C1 segment of cervical spinal cord (tissue), 14 donors: ENCODE measurements at places on chromosomes 13 and 19.
A peak's percentile ranks its signal among the peaks of the same experiment; 100 is the strongest.

- DNase-seq: no peak
Observed at GRCh38 chr13:27619728-27620376, 477 bp downstream of the LNX2 start.

- DNase-seq: no peak
Observed at GRCh38 chr13:37766502-37766901, 103.1 kb downstream of the TRPC4 start.

DNA sequence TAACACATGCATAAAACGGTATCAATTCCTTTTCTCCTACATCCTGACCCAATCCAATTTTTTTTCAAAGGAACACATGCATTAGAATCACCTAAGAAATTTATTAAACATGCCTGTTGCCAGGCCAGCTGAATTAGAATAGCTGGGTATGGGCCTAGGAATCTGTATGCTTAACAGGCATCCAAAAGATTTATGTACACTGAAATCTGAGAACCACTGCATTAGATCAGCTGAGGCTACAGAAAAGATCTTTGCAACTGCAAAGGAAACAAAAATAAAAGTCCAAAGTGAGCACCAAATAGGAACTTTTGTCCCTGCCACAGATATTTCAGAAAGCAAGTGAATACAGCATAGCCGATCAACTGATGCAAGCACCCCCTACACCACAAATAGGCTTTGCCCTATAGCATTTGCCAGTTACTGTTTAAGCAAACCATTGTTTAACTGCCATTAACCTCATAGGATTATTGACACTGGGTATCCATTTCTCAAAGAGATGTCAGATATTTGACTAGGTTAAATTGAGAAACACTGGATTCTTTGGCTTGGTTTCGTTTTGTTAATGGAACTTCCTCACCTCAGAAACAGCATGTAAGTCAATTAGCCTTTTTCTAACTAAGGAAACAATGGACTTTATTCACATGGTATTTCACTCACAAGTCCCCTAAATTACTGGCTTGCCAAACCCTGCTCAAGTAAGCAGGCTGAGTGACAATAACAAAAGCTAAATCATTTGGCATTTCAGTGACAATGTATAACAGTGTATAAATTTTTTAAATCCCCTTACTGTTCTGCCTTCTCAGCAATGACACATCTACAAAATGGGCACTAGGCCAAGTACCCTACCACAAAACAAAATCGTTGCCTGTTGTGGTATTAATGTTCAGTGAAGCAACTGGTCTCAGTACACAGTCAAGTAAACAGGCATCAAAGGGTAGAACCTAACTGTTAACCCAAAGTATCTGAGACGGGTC, 67.8 kb downstream of the SUCLA2 start:
- DNase-seq: no peak

DNA sequence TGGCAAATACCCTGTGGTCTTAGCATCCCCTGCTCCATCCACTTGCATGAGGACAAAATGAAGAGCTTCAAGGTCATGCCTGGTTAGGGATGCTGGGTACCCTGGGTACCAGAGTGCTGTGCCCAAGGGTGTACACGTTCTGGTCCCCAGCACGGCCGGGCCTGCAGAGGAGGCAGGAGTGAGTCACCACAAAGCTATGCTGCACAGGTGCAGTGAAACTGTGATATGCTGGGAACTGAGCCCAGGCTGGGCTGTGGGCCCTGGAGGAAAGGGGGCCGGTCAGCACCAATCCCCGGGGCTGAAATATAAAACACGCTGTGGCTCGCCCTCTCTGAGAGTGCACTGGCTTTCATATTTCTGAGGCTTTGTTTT, 95.1 kb downstream of the TSHZ3 start:
- DNase-seq: no peak

- no peak for DNase-seq
Observed at GRCh38 chr13:69423844-69424243, 683.8 kb upstream of the ATXN8OS start.

GRCh38 chr19:5166262-5166661, 174.3 kb downstream of the PTPRS start:
- no peak for DNase-seq

- no peak for DNase-seq
Observed at GRCh38 chr19:38528931-38529330, 88.8 kb downstream of the MAP4K1 start.

DNA sequence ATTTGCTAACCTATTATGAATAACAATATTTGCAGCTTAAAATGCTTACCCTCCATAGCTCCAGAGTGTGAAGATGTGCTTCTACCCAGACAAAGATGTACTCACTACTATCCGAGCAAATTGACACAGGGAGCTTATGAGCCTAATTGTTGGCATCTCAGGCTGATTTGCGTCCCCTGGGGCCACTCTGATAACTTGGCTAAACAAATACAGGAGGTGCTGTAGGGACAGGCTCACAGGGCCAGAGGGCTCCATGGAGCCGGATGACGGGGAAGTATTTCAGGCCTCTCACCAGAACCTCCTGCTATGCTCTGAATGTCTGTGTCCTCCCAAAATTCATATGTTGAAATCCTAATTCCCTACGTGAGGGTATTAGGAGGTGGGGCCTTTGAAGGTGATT, 26.7 kb upstream of the C19orf12 start:
- DNase-seq: no peak

GRCh38 chr13:53018690-53019647, 9.6 kb upstream of the OLFM4 start:
- DNase-seq: no peak

DNA sequence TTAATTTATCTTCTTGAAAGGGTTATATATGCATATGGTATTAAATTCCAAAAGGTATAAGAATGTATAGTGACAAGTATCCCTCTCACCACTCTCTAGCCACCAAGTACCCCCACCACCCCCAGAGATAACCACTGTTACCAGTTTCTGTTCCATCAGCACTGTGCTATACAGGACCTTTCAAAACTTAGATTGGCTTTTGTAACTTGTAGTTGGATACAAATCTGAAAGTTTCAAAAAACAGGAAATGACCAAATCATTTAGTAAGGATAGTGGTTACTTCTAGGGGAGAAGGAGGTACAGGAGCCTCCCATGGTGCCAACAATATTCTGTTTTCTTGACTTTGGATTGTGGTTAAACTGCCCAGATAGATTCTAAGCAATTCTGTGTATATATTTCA, 56.7 kb downstream of the AKAP11 start:
- no peak for DNase-seq

DNA sequence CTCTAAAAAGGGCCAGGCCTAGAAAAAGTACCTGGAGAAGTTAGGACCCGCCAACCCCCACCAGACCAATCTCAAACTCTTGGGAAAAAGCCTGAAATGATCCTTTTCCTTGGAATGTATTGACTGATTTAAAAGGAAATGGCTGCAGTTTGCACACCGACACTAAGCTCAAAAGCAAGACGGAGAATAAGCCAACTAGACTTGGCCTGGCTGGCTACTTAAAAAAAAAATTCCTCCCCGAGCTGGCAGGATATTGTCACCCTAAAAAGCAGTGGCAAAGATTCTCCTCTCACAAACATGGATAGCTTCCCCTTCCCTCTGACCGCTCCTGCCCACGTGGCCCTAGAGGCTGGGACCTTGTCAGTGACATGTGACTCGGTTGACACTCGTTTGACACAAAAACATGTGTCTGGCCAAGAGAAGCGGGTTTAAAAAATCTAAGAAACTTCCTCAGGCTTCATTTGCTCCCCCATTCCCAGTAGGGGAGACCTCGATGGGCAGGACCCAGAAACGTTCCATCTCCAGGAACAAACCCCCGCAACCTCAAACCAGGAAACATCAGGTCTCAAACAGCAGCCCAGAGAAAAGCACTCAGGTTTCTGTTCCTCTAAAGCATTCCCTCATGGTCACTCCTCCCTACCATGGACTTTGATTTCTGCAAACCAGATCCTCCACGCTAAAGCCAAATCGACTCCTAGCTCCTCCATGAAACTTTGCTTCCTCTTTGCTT, 1.3 kb downstream of the RFX1 start:
- peak; percentile 21 for DNase-seq

DNA sequence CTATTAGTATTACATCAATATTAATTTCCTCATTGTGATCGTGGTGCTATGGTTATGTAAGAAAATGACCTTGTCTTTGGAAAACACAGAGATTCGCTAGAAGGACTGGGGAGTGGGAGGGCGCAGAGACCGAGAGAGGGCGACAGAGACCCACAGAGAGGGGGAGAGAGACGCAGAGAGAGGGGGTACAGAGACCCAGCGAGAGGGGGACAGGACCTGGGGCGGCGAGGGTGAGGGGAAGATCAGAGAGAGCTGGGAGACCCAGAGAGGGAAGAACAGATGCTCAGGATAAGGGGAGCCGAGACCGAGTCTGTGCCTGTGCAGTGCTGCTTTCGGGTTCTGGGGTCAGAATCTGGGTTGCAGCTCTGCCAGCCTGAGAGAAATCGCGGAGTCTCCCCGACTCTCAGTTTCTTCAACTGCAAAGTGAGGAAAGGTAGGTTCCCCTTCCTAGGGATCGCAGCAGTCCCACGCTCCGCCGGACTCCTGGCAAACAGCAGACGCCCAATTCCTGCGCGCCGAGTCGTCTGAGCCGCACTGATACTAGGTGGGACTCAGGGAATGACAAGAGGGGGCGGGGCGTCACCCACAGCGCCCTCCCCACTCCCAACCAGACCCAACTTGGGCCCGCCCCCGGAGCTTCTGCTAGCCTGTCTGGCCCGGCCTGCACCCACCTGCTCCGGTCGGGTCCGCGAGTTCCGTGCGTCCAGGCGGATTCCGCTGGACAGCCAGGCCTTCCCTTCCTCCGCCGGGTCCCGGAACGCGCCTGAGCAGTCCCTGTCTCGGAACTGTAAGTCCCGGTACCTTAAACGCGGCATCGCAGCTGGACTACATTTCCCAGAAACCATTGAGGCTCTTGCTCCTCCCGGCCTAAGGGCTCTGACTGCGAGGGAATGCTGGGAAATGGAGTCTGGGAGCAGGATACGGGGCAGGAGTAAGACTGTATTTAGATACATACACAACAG, 15.3 kb downstream of the IZUMO2 start:
- DNase-seq: peak; percentile 89

- peak; percentile 96 for DNase-seq
Observed at GRCh38 chr13:113448885-113449692, 4.2 kb downstream of the ADPRHL1 start.

DNA sequence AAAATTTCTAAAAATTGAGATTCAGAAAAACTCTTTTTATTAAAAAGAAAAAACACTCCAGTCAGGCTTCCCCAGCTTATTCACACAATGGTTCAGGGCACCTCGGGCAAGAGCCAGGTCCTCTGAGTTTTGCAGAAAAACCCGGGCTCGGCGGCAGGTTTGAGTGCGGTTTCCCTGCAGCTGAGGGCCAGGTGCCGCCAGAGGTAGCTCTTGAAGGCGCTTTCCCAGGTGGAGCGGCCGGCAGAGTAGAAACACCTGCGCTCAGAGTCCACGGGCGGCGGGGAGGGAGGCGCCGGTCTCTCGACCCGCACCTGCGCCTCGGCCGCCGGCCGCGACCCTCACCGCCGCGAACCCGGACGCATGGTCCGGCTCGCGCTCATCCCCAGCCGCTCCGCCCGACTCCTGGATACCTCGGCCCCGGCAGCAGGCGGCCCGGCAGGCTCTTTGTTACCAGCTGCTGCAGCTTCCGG, 444 bp downstream of the PROSER1 start:
- DNase-seq: no peak

DNA sequence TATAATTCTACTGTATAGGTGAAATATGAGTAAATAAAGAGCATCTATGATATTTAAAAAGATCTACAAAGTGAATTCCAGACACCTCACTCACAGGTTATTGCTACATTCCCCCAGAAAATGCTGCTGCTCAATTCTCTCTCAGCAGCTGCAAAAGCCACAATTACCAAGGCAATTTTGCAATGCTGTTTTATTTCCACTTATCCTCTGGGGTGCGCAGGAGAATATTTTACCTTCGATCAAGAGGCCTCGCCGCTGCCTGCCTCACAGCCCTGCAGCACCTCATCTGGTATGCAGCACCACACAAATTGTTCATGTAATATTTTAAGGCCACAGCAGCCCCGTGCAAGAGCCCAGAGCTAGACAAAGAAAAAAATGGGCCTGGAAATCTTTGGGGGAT, 333.2 kb downstream of the DNAJC15 start:
- DNase-seq: no peak

GRCh38 chr19:1956868-1957492, 16.0 kb downstream of the CSNK1G2 start:
- peak; percentile 84 for DNase-seq

GRCh38 chr19:44657211-44657921, 13.7 kb downstream of the PVR start:
- no peak for DNase-seq

GRCh38 chr19:13441810-13442512, 64.3 kb downstream of the CACNA1A start:
- peak; percentile 41 for DNase-seq

DNA sequence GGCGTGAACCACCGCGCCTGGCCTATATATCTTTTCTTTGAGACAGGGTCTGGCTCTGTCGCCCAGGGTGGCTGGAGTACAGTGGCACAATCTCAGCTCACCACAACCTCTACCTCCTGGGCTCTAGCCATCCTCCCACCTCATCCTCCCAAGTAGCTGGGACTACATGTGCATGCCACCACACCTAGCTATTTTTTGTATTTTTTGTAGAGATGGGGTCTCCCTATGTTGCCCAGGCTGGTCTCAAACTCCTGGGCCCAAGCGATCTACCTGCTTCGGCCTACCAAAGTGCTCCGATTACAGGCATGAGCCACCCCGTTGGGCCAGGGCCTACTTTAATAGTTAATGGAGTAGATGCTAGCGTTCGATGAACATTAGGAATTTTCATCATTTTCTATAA, 3.4 kb downstream of the TNPO2 start:
- DNase-seq: no peak

DNA sequence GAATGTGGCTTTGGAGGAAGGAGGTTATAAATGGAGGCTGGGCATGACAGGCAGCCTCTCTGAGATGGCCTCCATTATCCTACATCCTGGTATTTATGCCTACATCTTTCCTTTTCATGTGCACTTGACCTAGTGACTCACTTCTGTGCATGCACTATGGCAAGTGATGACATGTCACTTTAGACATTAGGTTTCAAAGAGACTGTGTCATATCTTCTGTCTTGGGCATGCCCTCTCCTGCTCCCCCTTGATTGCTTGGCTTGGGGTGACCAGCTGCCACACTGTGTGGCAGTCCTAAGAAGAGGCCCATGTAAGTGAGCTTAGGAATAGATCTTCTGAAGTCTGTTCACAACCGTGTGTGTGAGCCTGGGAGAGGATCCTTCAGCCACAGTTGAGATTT, 472.8 kb downstream of the FGF9 start:
- no peak for DNase-seq

- DNase-seq: no peak
Observed at GRCh38 chr13:28357911-28358433, 137.0 kb downstream of the FLT1 start.

- DNase-seq: no peak
Observed at GRCh38 chr13:79775830-79776229, 294.9 kb downstream of the NDFIP2 start.

GRCh38 chr19:6632002-6632621, 37.8 kb downstream of the TNFSF14 start:
- DNase-seq: peak; percentile 29

- DNase-seq: no peak
Observed at GRCh38 chr13:29893438-29893837, 43.0 kb upstream of the UBL3 start.
